ENCODE measurements at places on chromosomes 2 and 18.

DNA sequence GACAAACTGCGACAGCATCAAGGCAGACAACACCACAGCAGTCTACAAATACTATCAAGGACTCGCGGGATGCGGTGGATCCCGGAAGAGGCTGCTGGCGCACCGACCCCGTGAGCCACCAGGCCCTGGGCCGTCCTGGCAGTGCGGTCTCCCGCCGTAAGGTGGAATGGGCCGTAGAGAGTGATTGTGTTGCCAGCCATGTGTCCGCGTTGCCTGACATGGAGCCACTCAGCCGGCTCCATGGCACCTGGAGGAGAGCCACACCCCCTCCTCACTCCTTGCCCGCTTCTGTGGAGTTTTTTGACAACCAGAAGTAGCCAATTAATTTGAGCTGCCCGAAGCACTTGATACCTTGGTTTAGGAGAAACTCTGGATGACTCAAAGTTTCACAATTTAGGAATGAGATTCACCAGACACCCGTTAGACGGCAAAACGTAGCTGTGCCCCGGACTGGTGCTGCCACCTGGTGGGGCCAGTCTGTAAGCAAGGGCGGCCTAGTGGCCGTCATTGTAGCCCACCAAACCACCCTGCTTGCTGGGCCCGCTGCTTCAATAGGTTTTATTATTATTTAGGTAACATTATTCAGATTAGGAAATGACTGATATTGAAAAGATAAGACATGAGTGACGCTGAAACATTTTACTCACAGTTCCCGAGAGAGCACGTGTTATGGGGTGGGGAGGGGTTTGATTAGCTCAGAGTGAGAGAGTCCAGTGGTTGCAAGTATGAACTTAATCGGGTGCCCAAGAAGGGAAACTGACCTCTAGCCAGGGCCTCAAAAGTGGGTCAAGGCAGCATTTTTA is 10.2 kb upstream of the IMP4 start:
- DNase-seq: no peak

DNA sequence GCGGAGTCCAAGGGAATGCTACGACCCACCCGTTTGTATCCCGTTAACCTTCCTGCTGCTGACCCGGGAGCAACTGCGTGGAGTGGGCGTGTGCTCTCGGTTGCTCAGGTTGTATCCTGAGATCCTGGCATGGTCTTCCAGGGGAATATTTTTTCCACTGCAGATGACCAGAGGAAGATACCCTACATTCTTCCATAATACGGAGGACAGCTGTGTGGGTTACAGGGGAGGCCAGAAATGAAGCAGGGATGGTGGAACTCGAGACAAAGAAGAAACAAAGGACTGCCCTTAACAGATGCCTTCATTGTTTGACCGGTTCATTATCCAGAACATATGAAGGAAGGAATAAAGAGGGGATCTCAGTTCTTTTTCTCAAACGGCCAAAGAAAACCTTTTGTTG is 39.8 kb upstream of the CAB39 start:
- DNase-seq: no peak

DNA sequence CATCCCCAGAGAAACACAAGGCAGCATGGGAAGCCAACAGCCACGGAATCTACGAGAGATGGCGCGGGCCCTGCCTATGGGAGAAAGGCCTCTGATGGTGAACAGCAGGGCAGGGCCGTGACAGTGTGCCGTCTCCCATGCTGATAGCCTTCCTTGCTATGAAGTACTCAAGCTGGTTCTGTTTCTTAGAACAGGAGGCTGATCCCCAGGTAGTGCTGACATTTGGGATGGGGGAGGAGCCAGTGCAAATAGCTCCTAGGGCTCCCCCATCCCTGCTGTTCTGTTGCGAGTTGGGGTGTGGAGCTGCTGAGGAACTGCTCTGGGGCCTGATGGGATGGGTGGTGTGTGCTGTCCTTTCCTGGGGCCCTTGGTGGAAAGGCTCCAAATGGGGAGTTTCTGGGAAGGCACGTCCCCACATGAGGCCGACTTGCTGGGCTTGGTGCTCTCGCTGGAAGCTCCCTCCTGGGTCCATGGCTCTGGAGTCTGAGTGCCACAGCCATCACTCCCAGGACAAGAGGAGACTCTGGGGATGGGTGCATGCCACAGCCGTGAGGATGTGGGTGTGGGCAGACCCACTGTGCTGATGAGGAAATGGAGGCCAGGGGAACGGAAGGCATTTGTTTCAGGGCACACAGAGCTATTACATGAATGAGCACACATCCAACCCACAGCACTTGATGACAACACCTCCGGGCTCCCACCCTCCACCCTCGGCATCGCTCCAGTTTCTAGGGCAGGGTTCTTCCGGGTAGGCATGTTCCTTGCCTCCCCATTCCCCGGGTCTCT is 246.8 kb downstream of the HDAC4 start:
- DNase-seq: no peak

DNA sequence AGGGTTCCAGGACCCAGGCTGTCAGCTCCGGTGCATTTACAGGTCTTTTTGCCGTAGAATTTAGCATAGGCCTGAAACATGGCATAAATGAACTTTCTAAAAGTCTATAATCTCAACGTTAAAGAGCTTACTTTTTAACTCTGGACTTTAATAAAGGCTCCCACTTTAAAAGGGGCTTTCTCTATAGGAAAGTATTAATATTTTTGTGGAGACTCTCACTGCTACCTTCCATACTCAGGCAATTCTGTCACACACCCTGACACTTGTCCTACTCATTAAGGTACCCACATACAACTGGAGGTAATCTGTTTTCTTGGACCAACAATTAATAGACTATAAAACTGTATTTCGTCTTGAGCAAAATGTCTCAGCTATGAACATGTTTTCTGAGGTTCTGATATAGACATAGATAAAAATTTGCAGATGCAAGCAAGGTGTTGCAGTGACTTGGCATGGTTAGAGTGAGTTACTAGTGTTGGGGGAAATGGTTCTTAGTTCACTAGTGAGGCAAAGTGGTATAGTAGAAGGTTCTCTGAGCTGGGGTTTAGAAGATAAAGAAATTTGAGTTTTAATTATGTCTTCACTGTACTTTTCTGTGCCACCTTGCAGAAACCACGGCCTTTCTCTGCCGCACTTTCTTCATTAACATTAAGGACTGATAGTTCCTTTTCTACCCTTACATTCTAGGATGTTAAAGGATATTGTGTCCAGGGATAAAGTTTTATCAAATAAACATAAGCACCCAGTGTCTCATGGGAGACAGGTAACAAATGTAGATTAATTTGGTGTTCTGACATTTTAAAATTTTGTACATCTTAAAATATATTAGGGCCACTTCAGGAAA is 10.8 kb upstream of the NR4A2 start:
- DNase-seq: no peak

GRCh38 chr2:212441821-212442220 is 96.8 kb downstream of the ERBB4 start:
- no peak for DNase-seq

GRCh38 chr2:142673836-142674235 is 203.6 kb upstream of the KYNU start:
- no peak for DNase-seq

All from NCI-H1436 treated with DMSO at 0.1 percent for 48 hours (cell line).